ENCODE measurements at places on chromosomes 6 and 20. TPM values are rescaled to one million over a fixed set of nuclear protein-coding genes. Genes with fewer than 3 reads are reported as not detected.

DNA sequence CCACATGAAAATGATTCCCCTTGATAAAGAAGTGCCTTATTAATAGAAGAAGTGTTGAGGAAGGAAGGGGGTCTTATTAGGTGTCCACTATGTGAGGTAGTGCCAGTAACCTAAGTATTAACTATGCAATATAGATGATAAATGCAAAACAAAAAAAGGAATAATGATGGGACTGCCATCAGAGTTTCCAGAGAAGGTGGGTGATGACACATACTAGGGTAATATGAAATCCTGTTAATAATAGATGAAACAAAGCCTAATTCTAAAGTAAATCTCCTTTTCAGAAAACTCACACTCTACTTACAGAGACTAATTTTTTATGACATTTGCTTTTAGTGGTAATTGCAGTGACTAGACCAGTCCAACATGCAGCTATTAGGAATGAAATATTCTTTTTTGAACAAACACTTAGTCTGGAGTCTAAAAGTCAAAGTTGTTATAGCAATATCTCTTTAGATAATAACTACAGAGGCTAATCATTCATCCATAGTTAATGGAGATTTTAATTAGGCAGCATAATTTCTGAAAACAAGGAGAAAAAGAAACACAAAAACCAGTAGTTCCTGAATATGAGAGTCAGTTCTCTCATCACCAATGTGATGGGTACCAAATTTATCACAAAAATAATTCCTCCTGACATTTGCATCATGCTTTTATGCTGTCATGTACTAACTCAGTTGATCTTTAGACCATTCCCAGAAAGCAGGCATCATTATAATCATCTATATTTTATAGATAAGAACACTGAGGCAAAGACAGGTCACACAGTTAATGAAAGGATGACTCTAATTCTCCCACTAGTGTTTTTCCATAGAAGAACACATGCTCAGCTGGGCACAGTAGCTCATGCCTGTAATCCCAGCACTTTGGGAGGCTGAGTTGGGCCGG, 208.8 kb upstream of the ARG1 start:
- DNase-seq: no peak

DNA sequence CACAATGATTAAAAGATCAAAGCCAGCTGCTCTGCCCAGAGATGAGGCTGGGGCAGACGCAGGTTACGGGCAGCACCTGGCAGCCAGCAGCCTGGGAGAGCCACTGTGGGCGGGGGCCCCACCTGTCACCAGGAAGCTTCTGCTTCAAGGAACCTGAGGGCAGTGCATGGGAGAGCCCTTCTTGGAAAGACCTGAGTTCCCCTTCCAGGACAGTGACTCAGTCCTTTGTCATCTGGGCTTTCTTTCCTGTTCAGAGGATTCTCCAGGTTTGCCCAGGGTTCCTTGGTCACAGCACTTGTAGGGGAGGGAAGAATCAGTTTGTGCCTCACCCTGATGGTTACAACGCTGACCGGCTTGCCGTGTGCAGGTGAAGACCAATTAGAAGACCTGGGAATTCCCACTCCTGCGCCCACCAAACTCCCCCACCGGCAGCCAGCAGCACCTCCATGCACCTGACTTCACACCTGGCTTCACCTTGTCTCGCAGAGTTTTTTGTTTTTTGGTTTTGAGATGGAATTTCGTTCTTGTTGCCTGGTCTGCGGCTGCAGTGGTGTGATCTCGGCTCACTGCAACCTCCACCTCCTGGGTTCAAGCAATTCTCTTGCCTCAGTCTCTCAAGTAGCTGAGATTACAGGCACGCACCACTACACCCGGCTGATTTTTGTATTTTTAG, 2.0 kb downstream of the ZBP1 start:
- DNase-seq: no peak

Gene PRL
- not detected for total RNA-seq

GRCh38 chr20:32535316-32535952, 49.7 kb downstream of the NOL4L start:
- peak; percentile 47 for DNase-seq

DNA sequence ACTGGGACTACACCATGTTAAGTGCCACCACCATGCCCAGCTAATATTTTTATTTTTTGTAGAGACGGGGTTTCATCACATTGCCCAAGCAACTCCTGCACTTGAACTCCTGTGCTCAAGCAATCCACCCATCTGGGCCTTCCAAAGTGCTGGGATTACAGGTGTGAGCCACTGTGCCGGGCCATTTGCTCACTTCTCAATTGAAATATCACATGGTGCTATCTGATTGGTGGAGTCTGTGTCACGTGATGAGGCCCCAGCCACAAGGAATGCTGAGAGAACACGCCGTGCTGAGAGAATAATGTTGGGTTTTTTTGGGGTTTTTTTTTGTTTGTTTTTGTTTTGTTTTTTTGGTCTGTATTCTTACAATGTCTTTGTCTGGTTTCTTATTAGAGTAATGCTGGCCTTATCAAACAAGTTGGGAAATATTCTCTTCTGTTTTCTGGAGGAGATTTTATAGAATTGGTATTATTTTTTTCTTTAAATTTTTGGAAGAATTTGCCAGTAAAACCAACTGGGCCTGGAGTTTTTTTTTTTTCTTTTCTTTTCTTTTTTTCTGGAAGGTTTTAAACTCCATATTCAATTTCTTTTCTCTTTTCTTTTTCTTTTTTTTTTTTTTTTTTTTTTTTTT, 183.2 kb upstream of the KCNG1 start:
- DNase-seq: no peak

DNA sequence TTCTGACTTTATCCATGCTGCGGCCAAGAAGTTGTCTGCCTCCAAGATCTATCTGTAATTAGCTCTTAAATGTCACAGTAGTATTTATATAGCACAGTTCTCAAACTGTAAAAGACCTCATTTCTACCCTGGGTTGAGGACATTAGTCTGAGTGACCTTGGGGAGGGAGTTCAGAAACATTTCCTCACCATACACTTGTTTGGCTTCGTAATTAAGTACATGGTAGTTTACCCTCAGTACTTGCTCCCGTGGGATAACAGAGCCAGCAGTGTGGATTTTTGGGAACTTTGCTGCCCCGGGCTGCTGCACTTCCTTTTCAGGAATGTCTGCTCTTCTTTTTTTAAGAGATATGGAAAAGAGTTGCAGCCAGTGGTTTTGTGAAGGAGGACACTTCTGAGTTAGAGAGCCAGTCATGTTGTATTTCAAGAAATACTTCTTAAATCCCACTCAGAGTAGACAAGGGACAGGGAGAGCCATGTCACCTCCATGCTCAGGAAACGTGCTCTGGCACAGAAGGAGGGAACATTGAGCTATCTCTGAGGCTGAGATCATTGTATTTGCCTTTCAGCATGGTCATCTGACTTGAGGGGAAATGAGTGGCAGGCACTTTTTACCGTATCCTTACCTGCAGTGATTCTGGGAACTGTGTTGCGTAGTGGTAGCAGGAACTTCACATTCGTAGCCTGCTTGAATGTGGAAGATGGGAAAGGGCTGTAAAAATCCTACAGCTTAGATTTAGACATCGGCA, 33.6 kb downstream of the RPRD1B start:
- no peak for DNase-seq

DNA sequence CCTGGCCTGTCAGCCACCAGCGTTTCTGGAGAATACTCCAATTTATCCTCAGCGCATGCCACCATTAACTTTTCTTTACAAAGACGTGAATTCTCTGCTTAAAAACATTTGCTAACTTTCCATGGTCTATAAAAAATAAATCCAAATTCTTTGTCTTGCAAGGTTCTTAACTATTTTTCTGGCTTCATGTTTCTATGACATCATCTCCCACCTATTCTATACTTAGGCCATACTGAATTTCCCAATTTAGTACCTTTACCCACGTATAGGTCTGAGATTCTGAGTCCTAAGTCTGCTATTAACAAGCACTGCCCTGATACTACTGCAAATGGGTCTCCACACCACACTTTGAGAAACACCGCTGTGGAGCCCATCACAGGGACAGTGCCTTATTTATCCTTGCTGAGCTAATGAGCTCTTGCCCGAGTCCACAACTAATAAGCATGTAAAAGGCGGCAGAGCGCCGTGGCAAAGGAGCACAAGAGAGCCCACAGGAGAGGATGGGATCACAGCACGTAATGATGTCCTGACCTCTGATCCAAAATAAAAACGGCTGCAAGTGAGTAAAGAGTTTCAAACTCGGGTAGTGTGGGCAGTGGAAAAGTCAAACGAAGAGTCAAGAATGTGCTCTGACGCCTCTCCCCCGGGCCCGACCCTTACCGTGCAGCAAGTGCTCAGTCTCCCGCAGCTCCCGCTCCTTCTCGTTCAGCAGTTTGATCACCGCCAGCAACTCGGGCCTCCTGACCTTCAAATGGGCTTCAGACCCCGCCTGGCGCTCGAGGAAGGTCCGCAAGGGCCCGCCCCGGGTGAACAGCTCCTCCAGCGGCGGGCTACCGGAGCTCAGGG, 519 bp downstream of the MTRF1L start:
- peak; percentile 42 for DNase-seq

Gene GNAS-AS1
- 5.8 TPM for total RNA-seq

Gene SMLR1
- not detected for total RNA-seq

GRCh38 chr6:13071550-13072345, 256.6 kb downstream of the TBC1D7 start:
- DNase-seq: no peak

Gene HEY2
- total RNA-seq: 1.1 TPM

Gene CNR1
- 0.26 TPM for total RNA-seq

GRCh38 chr20:62010551-62011402, 54.9 kb downstream of the TAF4 start:
- DNase-seq: peak; percentile 80

DNA sequence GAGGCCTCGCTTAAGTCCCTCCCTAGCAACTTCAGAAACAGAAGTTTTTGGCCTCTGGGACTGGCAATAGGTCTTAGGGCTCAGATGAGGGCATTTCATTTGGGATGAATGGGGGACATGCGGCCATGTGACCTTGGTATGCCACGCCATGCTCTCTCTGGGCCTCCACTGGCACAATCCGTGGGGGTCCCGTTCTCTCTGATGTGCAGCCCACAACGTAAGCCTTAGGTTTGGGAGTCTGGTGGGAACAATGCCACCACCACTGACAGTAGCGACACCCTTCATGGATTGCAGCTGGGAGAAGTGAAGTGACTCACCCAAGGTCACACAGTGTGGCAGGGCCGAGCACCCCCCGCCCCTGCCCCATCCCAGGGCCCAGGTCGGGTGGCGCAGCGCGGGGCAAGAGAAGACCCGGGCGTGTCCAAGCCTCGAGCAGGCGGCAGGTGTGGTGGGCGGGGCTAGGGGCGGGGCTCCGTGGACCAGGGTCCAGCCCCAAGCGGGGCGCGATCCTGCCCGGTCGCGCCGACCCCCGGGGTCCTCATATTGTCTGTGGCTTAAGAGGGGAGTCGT, 864 bp upstream of the CEBPB start:
- DNase-seq: peak; percentile 23

Gene IL17F
- not detected for total RNA-seq

Measured in neural progenitor cell (in vitro differentiated cells).